Activated naive CD8-positive, alpha-beta T cell treated with anti-CD3 and anti-CD28 coated beads for 36 hours (primary cell): ENCODE measurements at places on chromosomes 3 and 15.
A peak's percentile ranks its signal among the peaks of the same experiment; 100 is the strongest.

DNA sequence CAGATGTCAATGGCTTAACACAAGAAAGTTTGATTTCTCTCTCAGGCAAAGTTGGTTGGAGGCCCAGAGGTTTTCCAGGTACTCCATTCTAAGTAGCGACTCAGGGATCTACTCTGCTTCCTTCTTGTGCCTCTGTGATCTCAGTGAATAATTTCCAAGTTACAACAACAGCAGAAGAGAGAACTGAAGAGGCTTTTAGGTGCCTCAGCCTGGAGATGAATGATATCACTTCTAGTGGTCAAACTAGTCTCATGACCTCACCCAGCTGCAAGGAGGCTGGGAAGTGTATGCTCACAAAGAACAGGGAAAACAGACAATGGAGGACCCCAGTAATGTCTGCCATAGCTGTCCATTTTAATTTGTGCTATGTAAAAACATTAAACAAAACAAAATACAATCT, 4.6 kb upstream of the PRICKLE2 start:
- no peak for DNase-seq

DNA sequence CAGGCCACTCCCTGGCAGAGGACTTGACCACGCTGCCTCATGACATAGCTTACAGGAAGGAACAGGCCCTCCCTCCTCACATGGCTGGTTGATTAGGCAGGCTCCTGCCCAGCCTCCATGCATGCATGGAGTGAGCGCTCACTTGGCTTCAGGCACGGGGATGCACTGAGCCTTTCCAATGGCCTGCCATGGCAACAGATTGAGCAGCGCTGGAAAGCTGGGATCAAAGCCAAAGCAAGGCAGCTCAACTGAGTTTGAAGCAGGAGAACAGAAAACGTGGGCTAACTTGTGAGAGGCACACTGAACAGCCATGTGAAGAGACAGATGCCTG, 5.9 kb upstream of the GRAMD2A start:
- no peak for DNase-seq

- no peak for DNase-seq
Measured at GRCh38 chr15:42919308-42919707, 1.3 kb downstream of the TTBK2 start.

- no peak for DNase-seq
Measured at GRCh38 chr3:129507181-129507831, 21.1 kb upstream of the RHO start.

DNA sequence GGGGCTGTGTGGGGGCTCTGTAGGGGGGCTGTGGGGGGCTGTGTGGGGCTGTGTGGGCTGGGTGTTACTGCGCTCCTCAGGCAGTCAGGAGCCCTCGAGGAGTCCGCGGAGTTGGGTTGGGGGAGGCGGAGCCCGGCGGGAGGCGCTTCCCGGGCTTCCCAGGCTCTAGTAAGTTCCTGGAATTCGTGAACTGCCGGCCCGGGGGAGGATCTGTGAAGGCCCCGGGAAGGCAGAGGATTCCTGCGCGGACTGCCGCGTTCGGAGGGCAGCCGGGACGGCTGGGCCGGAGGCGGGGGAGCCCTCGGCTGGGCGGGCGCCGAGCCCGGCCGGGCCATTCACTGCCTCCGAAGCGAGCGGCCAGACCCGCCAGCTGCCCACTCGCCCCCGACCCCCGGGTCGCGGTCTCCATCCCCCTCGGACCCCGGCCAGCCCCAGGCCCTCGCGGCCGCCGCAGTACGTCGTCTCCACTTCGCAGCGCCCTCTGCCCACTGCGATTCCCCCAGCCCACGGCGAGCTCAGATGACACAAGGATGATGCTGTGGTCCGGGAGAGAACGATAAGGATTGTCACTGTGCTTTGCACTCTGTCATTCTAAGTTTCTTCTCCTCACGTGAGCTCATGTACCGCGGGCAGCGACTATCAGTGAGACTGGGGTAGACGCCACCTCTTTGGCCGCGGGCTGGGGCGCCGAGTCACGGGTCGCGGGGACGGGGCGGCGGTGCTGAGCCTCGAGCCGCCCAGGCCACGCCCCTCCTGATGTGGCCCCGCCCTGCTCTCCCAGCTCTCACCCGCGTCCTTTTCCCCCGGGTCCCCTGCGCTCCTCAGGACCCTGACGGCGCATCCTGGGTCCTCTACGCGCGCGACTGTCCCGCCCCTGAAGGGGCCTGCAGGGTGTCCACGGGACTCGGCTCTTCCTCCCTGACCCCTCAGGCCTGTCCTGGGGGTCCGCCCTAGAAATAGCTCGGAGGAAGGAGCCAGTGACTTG, 65.3 kb downstream of the KLF13 start:
- DNase-seq = peak; percentile 84

- DNase-seq = no peak
Measured at GRCh38 chr3:50139308-50139707, 15.8 kb upstream of the SEMA3F start.
